ENCODE measurements at places on chromosomes 3 and 15.
A peak's percentile ranks its signal among the peaks of the same experiment; 100 is the strongest.

DNA sequence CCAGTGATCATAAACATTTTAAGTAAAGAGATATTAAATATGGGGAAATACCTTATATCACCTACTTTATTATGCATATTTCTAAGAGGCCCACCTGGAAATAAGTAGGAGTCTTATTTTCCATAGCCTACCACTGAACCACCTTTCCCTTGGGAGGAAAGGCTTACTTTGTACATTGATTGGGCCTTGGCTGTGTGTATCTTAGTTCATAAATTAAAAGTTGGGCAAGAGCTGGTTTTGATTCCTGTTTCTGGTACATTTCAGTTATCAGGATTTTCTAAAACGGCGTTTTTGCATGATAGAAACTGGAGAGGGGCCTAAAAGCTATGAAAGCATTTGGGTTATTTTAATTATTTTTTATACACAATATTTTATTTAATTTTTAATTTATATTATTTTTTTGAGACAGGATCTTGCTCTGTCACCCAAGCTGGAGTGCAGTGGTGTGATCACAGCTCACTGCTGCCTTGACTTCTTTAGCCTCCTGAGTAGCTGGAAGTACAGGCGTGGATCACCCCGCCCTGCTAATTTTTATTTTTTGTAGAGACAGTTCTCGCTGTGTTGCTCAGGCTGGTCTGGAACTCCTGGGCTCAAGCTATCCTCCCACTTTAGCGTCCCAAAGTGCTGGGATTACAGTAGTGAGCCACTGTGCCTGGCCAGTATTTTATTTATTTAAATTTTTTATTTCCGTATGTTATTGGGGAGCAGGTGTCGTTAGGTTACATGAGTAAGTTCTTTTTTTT, 2.6 kb downstream of the GMPS start:
- no peak for DNase-seq

DNA sequence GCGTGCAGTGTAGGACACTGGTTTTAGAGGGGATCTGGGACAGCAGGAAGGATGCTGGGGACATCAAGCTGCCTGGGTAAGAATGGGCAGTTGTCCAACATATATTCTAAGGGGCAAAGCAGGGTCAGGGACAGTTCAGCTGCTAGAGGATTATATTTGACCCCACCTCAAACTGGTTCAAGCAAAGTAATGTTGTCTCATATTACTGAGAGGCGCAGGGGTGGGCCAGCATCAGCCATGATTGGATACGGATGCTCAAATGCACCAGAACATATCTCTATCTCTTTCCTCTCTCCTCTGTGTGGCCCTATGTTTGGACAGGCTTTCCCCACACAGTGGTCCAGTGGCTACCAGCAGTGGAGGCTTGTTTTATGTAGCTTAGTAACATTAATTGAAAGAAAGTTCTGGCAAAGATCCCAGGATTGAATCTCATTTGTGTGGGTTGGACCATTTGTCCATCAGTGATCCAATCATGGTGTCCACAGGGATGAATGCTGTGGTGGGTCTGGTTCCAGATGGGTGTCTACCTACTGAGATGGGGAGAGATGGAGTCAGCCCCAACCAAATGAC, 49.8 kb upstream of the RGMA start:
- no peak for DNase-seq

- no peak for DNase-seq
Measured at GRCh38 chr3:69925506-69925905, 74.0 kb upstream of the SAMMSON start.

- DNase-seq: no peak
Measured at GRCh38 chr3:27905625-27906024, 183.5 kb upstream of the EOMES start.

DNA sequence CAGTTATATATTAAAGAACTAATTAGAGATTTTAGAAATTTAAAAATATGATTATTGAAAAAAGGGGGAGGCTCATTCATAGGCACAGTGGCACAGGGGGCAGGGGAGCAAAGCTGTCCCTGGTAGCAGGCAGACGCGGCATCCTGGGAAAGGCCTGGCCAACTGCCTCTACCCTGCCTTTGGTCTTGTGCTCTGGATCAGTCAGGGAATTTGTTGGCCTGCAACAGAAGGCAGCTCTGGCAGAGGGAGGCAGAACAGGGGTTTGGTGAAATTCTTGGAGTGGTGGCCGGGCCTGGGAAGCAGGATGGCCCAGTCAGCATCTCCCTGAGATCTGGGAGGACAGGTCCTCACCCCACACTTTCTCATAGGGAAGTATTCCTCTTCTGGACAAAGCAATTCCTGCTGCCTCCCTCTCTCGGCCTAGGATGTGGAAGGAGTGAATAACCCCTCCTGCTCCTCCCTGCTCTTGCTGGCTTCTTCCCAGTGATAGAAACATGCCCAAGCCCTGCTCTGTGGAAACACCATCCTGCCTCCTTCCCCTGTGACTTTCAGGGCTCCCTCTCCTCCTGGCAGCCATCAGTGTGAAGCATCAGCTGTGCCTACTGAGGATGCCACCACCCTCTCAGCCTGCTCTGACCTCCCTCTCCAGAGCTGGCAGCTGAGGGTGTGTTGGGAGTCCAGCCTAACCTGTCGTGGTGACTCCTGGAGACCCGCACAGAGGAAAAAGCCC, 26.9 kb downstream of the PRR20G start:
- no peak for DNase-seq

- DNase-seq: no peak
Measured at GRCh38 chr15:68704496-68705021, 116.1 kb downstream of the ANP32A start.

- no peak for DNase-seq
Measured at GRCh38 chr15:44265757-44266156, 22.8 kb upstream of the GOLM2 start.

DNA sequence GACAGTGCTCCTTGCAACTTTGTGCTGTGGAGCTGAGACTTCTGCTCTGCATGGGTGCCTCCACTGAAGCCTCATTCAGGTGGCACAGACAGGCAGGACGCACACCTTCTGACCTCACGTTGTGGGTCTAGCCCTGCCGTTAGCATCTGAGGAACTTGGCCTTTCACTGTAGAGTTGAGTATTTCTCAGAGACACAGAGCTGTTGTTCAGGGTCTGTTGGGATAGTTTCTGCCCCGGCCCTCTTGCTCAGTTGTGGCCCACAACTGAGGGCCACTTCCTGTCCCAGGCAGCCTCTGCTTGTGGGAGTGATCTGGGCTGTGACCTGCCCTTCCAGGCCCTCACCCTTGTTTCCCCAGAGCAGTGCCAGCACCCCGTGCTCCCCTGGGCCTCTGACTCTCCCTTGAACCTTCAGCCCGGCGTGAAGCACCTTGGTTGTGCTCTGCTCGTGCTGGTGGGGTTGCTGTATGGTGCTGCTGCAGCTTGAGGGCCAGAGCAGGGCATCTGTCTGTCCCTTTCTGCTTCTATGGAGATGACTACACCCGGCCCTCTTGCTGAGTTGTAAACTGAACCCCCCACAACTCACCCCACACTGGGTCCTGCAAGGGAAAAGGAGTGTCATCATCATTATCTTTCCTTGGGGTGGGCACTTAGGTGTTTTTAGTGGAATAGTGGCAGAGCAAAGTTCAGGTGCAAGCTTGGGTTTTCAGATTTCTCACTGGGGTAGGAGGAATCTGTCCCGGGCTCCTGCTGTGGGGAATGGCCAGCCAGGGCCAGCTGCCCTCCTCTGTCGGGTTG, 11.7 kb downstream of the BAHD1 start:
- DNase-seq: no peak

- no peak for DNase-seq
Measured at GRCh38 chr15:101266034-101266433, 11.3 kb downstream of the SELENOS start.

DNA sequence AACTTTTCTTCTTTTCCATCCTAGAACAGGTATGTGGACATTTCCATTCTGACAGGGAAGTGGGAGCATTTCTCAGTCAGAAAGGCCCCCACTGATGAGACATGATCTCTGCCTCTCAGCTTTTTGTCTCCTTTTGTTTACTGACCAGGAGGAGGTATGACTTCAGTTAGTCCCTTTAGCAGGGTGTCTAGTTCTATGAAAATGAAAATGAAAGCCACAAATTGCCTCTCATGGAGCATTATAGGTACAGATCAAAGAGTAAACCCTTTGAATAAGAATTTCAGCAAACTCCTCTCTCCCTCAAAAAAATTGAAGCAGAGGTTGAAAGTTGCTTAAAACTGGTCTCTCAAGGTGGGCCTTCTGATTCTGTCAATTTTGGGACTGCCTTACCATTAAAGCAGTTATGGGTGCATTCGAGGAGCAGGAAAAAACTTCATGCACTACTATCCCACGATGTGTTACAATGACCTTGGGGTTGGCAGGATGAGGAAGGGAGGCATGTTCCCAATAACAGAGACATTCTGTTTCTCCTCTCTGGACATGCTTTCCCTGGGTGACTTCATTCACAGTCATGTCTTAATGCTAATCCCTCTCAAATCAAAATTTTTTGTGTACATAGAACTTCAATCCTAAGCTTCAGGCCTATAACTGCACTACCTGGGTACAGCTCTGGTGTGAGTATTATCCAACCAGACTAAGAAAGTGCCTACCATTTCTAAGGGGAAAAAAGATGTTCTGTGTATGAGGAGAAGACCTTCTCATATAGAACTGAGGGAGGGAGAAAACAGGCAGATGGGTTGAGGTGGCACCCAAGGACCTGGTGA, 50.6 kb upstream of the TBC1D23 start:
- DNase-seq: no peak

DNA sequence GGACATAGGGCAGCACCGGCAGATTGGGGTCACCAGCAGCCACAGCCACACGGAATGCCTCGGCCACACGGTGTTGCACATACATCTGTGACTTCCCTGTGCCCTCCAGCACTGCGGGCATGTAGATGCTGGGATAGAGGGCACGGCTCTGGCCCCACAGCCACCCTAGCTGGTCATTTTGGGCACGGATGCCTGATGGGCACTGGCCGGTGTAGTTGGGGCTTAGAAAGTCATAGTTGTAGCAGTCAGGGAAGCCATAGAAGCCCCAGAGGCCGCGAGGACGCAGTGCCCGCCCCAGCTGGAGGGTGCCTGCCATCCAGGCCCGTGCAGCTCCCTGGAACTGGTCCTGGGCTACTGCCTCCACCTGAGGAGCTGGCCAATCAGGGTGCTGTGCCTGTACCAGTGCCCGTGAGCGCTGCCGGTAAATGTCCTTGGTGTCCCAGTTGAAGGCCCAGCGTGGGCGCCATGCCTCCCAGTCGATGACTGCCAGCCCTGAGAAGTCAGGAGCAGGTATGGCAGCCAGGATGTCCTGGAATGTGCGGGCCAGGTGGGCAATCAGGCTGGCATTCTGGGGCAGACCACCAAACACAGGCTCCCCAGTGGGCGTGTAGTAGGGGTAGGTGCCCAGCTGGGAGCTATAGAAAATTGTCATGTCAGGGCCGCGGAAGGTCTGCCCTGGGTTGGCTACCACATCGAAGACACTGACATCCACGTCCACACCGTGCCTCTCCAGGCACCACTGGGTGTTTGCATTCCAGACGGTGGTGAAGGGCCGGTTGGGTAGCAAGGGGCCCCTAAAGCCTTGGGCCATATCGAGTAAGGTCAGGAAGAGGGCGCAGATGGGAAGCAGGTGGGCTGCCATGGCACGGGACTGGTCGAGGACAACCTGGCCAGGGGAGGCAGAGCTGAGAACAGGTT, 1.0 kb downstream of the HYAL1 start:
- no peak for DNase-seq

DNA sequence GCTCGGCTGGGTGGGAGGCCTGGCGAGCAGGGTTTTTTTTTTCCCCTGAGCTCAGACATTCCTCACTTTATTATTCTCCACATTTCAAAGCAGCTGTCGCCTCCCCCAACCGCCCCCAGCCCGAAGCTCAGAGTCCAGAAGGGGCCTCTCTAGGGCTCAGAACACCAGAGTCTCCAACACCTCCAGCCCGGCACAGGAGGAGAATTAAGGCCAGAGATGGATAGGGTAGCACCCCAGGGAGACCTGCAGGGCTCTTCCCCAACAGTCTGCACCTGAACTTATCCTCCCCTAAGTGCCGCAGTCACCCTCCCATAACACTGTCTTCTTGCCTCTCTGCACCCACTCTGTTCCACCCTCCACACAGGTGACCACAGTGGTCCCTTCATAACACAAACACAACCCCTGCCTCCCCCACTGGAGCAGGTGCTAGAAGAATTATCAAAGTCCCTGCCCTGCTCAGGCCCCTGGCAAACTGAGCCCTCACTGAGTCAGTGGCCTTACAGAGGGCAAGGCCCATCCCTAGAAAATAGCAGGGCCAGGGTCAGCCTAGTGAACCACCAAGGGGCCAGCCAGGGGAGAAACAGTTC, 14.1 kb downstream of the MYL3 start:
- DNase-seq: peak; percentile 11

DNA sequence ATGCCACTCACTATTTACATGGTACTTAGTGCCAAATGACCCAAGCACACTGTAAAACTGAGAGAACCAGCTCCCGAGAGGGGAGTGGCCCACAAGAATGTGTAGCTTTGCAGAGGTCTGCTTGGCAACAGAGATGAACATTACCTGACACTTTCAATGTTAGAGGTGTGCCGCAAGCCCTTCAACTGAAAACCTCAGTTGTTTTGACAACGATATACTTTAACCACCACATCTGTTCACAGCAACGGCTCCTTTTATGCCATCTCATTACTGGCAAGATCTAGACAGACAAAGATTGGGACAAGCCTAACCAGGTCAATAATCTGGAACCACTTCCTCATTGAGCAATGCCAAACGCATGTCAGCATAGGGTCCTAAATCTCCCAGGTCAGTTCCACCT, 23.7 kb downstream of the NEK10 start:
- DNase-seq: no peak

GRCh38 chr3:28761375-28761774, 412.8 kb upstream of the AZI2 start:
- no peak for DNase-seq

- DNase-seq: no peak
Measured at GRCh38 chr3:129855832-129856419, 37.6 kb downstream of the TMCC1 start.

DNA sequence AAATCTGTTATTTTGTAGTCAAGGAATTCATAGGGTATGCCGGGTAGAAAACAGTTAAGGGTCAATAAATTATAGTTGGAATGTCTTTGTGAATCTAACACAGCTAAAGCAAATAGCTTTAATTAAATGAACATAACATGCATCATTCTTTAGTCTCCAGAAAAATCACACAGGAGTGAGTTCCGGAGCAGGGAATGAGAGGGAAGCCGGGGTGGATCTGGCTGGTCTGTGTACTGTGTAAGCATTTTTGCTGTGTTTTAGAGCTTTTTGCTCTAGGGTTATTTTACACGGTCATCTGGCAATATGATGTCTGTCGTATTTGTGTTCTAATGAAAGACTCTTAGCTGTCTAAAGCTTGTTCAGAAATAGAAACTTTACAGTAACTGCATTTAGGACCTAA, 57.5 kb downstream of the MED12L start:
- DNase-seq: no peak

DNA sequence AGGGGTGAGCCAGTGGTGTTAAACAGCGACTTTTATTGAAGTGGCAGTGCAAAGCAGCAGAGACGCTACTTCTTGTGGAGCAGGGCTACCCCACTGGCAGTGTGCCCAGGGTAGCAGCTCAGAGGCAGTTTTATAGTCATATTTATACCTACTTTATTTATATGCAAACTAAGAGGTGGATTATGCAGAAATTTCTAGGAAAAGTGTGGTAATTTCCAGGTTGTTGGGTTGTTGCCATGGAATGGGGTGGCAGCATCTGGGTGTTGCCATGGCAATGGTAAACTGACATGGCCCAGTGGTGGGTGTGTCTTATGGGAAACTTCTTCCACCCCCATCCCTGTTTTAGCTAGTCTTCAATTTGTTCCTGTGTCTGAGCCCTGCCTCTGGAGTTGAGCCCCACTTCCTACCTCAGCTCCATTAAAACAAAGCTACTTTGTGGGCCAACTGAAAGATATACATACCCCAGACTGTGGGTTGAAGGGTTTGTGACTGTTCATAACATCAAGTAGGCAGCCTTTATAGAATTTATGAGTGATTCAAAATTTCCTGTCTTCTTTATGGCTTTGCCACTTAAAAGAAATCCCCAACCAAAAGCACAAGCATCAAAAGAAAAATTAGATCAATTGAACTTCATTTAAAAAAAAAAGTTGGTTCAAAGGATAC, 60.3 kb downstream of the EBLN2 start:
- no peak for DNase-seq
